Cortex of kidney (tissue), 1 donor: ENCODE measurements at places on chromosomes 6 and 20.

DNA sequence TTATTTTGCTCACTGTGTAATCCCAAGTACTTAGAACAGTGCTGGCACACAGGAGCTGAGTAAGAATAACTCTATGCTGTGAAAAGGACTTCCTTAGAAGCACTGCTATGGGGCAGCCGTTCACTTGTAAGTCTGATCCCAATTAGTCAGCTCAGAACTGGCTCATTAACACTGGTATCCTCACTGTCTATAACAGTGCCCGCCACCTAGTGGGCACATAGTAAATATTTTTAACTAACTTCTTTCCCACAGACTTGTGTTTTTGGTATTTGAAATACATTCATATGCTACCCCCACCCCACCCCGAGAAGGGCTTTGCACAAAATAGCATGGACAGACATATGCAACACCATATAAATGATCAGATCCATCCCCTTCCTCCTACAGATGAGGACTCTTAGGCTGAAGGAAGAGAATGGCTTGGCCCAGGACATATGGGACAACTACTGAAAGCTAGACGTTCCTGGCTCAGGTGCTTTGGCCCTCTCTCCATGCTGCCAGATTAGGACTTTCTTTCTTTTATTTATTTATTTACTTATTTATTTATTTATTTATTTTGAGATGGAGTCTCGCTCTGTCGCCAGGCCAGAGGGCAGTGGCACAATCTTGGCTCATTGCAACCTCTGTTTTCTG is 47.1 kb downstream of the DST start:
- no peak for DNase-seq

- DNase-seq = no peak
These were observed 471 bp downstream of the EZR start for GRCh38 chr6:158818581-158819212.

DNA sequence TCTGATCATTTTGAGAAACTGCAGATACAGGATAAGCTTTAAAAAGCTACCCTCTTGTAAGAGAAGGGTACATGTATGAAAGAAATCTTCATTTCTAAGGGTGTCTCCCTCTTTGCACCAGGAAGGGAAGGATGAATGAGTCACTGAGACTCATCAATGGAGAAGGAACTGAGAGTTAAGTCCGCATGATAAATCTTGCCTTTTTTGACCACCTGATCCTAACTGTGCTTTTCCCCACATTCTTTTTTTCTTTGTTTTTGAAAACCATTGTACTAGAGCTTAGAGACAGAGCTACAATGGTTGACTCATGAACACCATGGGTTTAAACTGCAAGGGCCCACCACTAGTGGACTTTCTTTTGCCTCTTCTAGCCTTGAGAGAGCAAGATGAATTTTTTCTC is 353.0 kb upstream of the RGS17 start:
- DNase-seq = no peak

- no peak for DNase-seq
These were observed 26.6 kb downstream of the CNBD2 start for GRCh38 chr20:35994994-35995453.

GRCh38 chr20:1377341-1377871 is 15.4 kb downstream of the FKBP1A start:
- DNase-seq = no peak

- no peak for DNase-seq
These were observed 137.0 kb upstream of the TNFAIP3 start for GRCh38 chr6:137729866-137730629.

- DNase-seq = no peak
These were observed 3.8 kb downstream of the EFHC1 start for GRCh38 chr6:52423971-52424381.

DNA sequence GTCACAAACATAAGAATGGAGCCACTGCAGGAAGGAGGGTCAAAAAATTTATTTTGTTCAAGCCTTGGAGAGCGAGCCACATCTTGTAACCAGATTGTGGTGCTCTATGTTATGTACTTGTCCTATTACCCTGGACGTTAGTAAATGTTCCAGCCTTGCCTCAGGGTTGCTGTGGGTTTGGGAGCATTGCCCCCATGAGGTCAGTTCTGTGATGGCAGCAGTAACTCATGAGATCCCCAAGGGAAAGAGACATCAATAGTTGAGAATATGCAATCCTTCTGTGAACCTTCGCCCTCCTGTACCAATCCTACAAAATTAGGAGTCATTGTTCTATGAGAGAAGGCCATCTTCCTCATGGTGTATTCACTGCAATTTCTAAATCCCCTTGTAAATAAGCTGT is 16.4 kb upstream of the CFAP206 start:
- DNase-seq = no peak

DNA sequence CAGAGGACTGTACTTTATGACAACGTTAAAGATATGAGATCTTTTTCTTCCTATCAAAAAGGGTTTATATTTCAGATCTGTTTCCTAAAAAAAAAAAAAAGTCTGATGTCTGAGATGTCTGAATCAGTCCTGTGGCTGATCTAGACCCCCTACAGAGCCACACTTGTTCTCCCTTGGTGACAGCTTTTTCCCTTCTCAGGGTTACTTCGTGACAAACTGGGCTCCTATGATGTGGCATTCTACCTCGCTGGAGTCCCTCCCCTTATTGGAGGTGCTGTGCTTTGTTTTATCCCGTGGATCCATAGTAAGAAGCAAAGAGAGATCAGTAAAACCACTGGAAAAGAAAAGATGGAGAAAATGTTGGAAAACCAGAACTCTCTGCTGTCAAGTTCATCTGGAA is 134.5 kb downstream of the SLC16A10 start:
- no peak for DNase-seq

DNA sequence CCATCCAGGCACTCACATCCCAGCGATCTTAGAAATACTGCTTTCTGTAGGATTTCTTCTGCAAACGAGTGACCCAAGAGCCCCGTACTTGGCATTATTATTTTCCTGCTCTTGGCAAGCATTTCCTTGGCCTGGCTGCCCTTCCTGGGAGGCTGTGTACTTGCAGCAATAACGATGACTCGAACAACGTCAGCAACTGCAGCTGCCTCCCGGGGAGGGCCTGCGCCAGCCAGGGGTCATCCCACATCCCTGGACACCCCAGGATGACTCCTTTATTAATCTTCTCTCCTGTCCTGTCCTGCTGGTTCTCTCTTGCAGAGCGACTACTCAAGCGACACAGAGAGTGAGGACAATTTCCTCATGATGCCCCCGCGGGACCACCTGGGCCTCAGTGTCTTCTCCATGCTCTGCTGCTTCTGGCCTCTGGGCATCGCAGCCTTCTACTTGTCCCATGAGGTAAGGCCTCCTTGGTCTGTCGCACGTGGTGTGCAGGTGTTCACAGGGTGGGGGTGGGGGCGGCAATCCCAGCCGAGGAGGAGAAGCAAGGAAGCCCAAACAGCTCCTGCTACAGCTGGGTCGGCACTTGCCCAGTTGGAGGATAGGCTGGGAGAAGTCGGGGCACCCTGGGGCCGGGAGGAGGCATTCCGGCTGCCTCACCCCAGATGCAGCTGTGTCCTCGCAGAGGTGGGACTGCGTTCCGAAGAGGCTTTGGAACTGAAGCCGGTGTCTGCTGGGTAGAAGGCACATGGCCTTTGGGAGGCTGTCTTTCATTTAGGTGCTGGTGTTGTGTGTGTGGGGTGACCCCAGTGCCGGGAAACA is 115.3 kb downstream of the SYNDIG1 start:
- no peak for DNase-seq

DNA sequence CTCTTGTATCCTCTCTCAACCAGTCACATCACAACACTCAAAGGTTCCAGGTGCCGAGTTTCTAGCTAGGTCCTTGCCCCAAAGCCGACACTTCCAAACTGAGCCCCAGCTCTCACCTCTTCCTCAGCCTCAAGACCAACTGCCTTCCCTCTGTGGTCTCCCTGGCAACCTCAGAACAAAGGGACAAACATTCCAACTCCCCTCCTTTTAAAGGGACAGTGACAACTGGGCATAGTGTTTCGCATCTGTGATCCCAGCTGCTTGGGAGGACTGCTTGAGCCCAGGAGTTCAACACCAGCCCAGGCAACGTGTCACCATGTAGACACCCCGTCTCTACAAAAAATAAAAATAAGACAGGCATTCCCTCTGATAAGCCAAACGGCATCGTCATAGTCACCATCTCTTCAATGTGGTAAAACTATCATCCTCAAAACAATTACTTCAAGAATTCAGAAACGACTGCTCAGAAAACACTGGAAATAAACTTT is 11.3 kb downstream of the DIDO1 start:
- no peak for DNase-seq

- no peak for DNase-seq
These were observed 38.3 kb downstream of the METTL24 start for GRCh38 chr6:110319843-110320242.

- no peak for DNase-seq
These were observed at the start of gene SMPDL3A for GRCh38 chr6:122789182-122790027. Gene SMPDL3A (plus strand): TSS chr6:122789258. CDS start chr6:122789347, 89 bp downstream.

DNA sequence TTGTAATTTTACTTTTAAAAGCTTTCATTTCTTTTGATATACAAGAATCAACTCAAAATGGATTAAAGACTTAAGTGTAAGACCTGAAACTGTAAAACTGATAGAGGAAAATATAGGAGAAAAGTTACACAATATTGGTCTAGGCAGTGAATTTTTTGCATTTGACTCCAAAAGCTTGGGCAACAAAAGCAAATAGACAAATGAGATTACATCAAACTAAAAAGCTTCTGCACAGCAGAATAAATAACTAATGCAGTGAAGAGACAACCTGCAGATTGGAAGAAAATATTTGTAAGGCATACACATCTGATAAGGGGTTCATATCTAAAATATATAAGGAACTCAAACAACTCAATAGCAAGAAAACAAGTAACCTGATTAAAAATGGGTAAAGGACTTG is 3.0 kb downstream of the GABRR1 start:
- no peak for DNase-seq

GRCh38 chr6:144989319-144990107 is 704.4 kb downstream of the UTRN start:
- no peak for DNase-seq

- DNase-seq = no peak
These were observed 149.0 kb upstream of the FUT9 start for GRCh38 chr6:95866732-95867131.

- no peak for DNase-seq
These were observed 68.5 kb downstream of the MAP3K5 start for GRCh38 chr6:136723780-136724179.

GRCh38 chr6:92701425-92702096 is 717.8 kb downstream of the EPHA7 start:
- no peak for DNase-seq

DNA sequence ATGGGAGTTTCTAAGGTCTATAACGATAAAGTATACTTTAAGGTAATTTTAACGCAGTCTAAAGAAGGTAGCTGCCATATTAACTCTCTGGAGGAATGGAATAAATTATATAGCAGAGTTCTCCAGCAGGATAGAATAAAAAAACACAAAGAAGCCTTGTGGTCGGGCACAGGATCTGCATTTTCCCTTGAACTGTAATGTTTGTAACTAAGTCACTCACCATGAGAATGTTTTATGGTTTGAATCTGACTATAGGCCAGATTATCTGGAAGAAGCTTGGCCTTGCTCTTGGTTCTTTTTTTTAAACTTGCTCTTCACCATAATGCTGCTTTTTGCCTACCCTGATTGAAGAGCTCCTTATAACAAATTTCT is 238.8 kb upstream of the NOX3 start:
- no peak for DNase-seq
